ENCODE measurements at places on chromosomes 5 and 9. TPM values are rescaled to one million over a fixed set of nuclear protein-coding genes. Genes with fewer than 3 reads are reported as not detected.

PCSK1 gene
- polyA plus RNA-seq: not detected

TBC1D2 gene
- polyA plus RNA-seq: 73.2 TPM

C1QTNF2 gene
- polyA plus RNA-seq: 0.05 TPM

MARVELD2 gene
- 17.6 TPM for polyA plus RNA-seq

DNA sequence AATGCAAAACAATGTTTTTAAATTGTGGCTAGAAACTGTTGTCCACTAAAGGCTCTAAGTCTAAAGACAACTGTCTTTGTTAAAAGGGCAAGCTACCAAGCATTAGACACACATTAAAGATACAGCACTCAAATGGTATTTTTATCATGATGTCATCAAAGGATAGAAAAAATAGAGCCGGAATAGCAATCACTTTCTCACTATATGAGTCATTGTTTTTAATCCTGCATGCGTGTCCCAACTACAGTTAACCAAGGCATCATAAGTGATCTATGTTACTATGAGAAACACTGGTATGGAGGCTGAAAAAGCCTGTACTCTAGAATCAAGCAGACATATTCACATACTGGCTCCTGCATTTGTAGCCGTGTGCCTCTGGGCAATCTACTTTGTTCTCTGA lies 1.9 kb upstream of the PJA2 start:
- peak; percentile 60 for DNase-seq

DNA sequence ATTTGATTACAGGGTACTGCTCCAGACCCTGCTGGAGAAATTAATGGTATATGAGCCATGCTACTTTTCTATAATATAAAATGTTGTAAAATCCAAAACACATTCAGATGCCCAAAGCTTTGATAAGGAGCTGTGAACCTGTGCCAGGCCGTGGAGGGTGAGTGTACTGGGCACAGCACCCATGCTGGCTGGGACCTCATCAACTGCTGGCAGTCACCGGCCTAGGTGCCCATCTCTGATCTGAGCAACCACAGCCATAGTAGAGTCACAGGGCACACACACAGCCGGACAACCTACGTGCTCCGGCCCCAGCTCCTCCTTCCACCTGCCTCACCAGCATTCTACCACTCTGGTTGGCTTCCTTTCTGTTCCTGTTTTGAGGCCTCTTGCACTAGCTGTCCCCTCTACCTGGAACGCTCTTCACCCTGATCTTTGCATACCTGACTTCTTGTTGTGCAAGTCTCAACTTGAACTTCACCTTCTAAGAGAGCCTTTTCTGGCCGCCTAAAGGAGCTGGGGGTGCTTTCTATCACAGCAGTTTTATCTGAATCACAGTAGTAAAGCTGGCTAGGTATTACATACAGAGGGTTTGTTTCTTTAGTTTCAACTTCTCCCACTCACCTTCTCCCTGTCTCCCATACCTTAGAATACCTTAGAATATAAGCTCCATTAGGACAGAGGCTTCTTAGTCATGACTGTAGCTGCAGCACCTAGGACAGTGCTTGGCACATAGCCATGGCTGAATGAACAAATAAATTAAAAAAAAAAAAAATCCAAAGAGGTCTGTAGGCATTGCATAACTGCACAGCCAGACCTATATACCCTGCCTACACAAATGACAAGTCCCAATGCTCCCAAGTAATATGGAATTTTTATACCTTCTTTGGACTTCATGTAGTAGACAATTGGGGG lies 51.7 kb downstream of the MED27 start:
- peak; percentile 63 for DNase-seq

DNA sequence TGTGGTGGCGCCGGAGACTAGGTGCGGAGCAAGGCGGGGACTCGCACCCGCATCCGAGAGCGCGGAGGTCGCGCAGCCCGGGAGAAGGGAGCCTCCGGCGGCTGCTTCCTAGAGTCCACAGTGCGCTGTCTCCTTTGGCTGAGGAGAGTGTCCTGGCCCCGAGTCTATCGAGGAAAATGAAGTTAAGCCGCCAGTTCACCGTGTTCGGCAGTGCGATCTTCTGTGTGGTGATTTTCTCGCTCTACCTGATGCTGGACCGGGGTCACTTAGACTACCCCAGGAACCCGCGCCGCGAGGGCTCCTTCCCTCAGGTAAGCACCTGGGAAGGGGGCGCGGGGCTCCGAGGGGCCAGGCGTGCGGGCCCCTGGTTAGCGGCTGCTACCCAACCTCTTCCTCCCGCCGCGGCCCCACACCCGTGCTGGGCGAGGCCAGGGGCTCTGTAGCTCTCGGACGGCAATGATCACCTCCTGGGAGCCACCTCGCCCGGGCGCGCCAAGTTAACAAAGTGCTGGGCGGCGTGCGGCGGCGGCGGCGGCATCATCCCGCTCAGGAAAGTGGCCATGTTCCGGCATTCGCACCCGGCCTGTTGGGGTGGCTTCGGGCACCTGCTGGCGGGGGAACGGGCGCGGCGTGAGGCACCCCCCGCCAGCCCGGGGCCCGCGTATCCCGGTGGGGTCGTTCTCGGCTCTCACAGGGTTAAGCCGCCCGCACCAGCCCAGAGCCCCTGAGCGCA lies 681 bp downstream of the MAN2A1 start:
- DNase-seq: no peak

DNA sequence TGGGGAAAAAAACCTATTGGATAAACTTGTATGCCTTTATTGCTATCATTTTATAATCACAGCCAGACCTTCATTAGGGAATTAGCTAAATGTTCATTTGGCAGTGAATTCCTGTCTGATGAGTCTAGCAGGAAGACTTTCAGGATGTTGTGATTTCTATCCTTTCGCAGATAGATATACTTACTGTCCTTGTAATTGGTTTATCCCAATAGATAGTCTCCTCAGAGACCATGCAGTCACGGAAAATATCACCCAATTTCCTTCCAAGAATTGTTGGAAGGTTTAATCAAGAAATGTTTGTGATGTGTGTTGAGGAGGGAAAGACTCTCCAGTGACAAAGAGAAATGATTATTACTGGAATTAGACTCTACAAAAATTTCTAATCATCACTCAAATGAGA lies 1937.9 kb upstream of the WWC1 start:
- no peak for DNase-seq

DNA sequence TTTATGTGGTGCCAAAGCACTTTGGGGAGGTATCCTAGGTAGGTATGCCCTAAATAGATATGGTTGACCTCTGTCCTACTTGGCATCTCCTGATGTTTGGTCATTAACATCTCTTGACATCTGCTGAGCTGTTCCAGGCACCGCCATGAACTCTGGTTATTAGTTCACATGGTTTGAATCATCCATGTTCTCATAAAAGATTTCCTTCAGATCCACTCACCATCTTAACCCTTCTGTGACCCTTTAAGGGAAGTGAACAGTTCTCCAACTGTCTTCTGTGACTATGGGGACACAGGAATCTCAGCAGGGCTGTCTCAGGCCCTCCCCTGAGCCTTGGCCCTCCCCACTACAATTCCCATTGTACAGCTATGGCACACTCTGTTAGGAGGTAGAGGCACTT lies 167.7 kb downstream of the CDH6 start:
- DNase-seq: no peak

DNA sequence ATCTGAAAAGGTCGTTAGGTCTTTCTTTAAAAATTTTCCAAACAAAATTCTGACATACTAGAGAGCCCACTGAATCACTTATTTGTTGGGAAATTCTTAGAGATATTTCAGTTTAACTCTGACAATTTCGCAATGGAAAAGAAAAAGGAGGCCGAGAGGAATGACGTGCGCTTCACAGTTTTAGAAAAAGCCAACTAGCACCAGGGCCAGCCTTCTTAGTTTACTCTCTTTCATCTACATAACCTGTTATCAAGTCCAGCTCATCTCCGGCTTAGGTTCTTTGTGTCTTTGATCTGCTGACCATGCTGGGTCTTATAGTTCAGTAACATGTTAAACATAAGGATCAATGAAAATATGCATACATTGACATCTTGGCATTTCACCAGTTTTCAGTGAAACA lies 201.7 kb upstream of the TAS2R1 start:
- DNase-seq: no peak

DNA sequence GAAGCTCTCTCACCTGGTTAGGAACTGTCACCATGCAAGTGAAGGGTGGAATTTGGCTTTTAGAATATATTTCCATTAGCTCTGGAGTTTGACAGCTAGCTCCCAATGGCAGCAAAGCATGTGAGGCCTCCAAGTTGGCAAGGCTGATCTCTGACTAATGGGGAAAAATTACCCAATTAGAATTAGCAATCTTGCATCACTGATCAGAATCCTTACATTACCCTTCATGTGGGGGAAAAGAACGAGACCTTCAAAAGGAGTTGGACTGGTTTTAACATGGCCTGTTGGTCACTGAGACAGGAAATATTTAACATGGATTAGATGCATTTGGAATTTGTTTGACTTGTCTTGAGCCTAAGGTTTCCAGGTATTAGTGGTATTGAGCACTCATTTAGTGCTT lies 192.3 kb upstream of the GDNF start:
- DNase-seq: no peak

GRCh38 chr5:135169753-135170152 lies 135.7 kb upstream of the PITX1 start:
- no peak for DNase-seq

- DNase-seq: no peak
Measured at GRCh38 chr9:94725293-94725692, 1.2 kb upstream of the AOPEP start.

- no peak for DNase-seq
Measured at GRCh38 chr9:974031-974995, 2.1 kb upstream of the DMRT3 start.

- no peak for DNase-seq
Measured at GRCh38 chr9:103680581-103680980, 413.5 kb upstream of the SMC2 start.

DNA sequence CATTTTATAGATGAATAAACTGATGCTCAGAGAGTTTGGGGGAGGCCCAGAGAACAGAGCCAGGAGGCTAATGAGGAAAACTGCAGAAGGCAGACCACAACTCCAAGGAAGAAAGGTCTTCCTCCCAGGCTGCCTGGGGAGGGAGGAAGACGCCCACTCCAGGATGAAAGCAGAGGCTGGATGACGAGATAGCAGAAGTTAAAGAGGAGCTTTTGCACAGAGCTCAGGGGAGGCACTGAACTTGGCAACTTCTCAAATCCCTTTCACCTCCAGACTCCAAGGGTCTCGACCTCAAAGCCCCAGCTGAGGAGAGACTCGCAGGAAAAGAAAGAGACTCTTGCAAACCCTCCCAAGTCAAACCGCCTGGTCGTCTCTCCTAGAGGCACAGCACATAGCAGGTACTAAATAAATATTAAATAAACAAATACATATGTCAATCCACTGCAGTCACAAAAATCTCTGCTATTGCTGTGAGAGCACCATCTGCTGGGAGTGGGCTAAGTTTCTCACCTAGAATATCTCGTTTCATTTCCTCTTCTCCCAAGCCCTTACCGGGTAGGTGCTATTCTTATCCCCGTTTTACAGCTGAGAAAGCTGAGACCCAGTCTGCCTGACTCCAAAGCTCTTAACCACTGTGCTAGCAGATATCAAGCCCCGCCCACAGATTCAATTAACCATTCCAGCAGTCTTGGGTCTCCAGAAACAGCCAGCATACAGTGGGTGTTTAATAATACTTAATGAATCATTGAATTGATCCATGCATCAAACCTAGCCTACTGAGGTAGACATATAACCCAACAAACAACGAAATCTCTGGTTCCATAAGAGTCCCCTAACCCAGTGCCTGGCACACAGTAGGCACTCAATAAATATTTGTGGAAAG lies 97.8 kb upstream of the HAND1 start:
- DNase-seq: no peak

DNA sequence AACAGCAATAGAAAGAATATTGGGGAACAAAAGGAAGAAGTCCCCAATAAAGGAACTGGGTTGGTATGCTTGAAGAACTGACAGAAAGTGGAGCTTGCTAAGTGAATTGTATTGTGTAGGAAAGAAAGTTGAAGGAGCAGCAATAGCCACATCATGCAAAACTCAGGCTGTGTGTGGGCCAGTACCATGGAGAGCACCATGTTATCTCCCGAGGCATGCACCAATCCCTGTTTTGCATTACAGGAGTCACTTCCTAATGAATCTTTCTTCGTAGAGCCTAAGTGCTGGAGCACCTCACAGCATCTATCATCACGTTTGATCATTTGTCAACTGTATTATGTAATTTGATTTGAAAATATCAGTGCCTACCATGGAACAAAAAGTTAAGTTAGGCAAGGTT lies 137.7 kb upstream of the NMUR2 start:
- DNase-seq: no peak

DNA sequence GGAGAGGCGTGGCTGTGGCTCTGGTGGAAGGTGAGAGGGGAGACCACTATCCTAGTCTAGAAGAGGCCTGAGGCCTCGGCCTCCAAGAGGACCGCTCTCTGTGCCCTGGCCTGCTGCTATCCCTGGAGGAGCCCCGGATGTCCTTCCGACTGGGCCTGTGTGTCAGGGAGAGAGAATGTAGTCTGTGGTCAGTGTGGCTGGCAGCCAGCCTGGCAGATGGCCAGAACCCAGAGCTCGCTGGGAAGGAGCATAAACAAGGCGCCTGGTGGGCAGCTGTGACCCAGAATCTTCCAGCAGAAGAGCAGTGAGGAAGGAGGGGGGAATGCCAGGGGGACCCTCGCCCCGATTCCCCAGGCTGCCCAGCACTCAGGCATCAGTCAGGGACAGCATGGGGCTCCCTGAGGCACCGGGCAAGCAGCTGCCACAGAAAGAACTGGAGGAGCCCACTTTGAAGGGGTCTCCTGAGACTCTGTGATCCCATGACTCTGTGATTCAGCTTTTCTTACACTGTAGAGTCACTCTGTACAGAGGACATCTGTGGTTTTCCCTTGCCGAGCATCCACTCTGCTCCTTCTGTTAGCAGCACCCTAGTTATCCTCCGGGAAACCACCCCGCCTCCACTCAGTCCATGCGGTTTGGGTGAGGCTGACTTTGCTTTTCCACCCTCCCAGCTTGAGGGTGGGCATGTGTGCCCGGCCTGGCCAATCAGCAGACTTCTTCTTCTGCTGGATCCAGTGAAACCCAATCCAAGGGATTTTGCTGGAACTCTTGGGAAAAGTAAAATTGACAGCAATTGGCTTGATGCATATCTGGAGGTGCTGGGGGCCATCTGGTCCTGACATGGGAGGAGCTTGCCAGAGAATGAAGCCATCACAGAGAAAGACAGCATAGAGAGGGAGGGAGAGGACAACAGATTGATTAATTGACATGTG lies 46.2 kb upstream of the PWWP2A start:
- DNase-seq: peak; percentile 90

DNA sequence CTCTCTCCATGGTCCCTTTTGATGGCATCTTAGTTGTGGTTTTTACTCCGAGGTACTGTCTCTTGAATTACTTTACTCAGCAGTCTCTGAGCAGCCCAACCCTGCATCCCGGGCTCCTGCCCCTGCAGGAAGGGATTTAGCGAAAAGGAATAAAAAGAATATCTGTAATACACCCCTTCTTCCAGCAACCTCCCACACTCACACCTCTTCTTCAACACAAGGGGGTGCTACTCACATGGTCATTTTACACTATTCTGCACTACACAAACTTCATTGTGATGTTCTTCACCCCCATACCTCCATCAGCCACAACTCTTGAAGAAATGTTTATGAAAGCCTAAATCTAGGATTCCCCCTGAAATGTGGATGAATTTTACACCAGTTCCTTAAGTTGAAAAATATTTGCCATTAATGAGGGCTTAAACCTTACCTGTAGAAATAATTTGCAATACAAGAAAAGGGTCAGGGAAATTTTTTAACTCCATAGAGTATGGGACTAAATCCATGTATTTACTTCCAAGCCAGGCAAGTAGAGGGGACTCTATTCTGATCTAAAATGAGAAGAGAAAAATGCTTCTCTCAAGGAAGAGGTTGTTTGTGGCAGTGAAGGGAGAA lies 26.0 kb downstream of the TPD52L3 start:
- no peak for DNase-seq

- DNase-seq: no peak
Measured at GRCh38 chr5:122154910-122155309, 25.6 kb downstream of the ZNF474 start.
